ENCODE measurements at places on chromosomes 13 and 19. TPM values are rescaled to one million over a fixed set of nuclear protein-coding genes. Genes with fewer than 3 reads are reported as not detected.

The MARK4 gene
- polyA plus RNA-seq, result 7.2 TPM

The CYP2S1 gene
- 18.6 TPM for polyA plus RNA-seq

The CASP14 gene
- not detected for polyA plus RNA-seq

The POGLUT2 gene
- 2.7 TPM for polyA plus RNA-seq

The UBL3 gene
- 43.2 TPM for polyA plus RNA-seq

The KRTDAP gene
- not detected for polyA plus RNA-seq

The MPHOSPH8 gene
- polyA plus RNA-seq, result 17.4 TPM

The C19orf38 gene
- 0.92 TPM for polyA plus RNA-seq

The LACC1 gene
- polyA plus RNA-seq, result 21.7 TPM

The LRG1 gene
- polyA plus RNA-seq, result 21.0 TPM

The TNNT1 gene
- 1.4 TPM for polyA plus RNA-seq

The ENOX1 gene
- polyA plus RNA-seq, result 1.2 TPM

The TMEM221 gene
- polyA plus RNA-seq, result not detected

The KLK12 gene
- not detected for polyA plus RNA-seq

The UPK1A gene
- not detected for polyA plus RNA-seq

The C19orf25 gene
- 38.4 TPM for polyA plus RNA-seq

The TMEM145 gene
- polyA plus RNA-seq, result not detected

The UBE2L5 gene
- polyA plus RNA-seq, result 0.09 TPM

The CCDC194 gene
- polyA plus RNA-seq, result not detected

The PRR22 gene
- not detected for polyA plus RNA-seq

The GPALPP1 gene
- polyA plus RNA-seq, result 7.8 TPM

The PLK5 gene
- polyA plus RNA-seq, result 0.32 TPM

The AXL gene
- polyA plus RNA-seq, result 7.4 TPM

The CEACAM20 gene
- polyA plus RNA-seq, result not detected

The SLC10A2 gene
- 0.29 TPM for polyA plus RNA-seq

The ZNF558 gene
- 12.9 TPM for polyA plus RNA-seq

The RINL gene
- 3.7 TPM for polyA plus RNA-seq

The BORCS8 gene
- 37.8 TPM for polyA plus RNA-seq

The SGCG gene
- polyA plus RNA-seq, result not detected

The WDR87 gene
- not detected for polyA plus RNA-seq

The SIX5 gene
- 11.6 TPM for polyA plus RNA-seq

The KLHL1 gene
- 0.10 TPM for polyA plus RNA-seq

The MBD3L3 gene
- not detected for polyA plus RNA-seq

The SOX1 gene
- polyA plus RNA-seq, result 0.01 TPM

The RNF225 gene
- not detected for polyA plus RNA-seq

The SIGLEC5 gene
- not detected for polyA plus RNA-seq

The FPR1 gene
- polyA plus RNA-seq, result 1.2 TPM

The DLL3 gene
- 0.17 TPM for polyA plus RNA-seq

The GRK1 gene
- polyA plus RNA-seq, result 0.10 TPM

The KCNJ14 gene
- polyA plus RNA-seq, result not detected

The IZUMO2 gene
- not detected for polyA plus RNA-seq

The SERP2 gene
- 5.0 TPM for polyA plus RNA-seq

The LRRC8E gene
- 1.2 TPM for polyA plus RNA-seq

The LILRB2 gene
- 5.5 TPM for polyA plus RNA-seq

The MAMSTR gene
- not detected for polyA plus RNA-seq

The NLRP5 gene
- polyA plus RNA-seq, result not detected

The SIAH3 gene
- polyA plus RNA-seq, result 0.01 TPM

The ZNF737 gene
- polyA plus RNA-seq, result 8.1 TPM

The ZNF8 gene
- polyA plus RNA-seq, result 0.60 TPM

The KLK4 gene
- polyA plus RNA-seq, result 0.39 TPM

Data from sigmoid colon (tissue), 7 donors.